AG09319 (cell line): ENCODE measurements at places on chromosomes 5 and 9.

GRCh38 chr5:116296335-116297072 is 211.7 kb downstream of the COMMD10 start:
- no peak for DNase-seq

DNA sequence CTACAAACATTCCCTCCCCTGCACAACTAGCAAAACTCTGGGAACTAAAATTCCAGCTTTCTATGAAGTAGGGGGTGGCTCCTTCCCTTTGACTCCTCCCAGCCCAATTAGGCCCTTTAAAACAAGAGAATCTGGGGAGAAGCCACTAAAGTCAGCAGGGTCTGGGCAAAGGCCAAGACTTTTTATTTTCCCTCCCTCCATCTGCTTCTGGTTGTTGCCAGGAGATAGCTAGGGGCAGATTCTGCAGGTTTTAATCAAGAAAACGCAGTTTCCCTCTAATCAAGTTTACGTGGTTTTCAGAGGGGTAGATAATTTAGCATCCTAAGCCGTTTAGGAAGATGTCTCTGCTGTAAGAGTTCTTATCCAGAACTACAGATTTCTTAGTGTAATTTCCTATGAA is 114.5 kb upstream of the CDH6 start:
- no peak for DNase-seq

GRCh38 chr5:143554918-143555477 is 151.5 kb upstream of the NR3C1 start:
- no peak for DNase-seq

DNA sequence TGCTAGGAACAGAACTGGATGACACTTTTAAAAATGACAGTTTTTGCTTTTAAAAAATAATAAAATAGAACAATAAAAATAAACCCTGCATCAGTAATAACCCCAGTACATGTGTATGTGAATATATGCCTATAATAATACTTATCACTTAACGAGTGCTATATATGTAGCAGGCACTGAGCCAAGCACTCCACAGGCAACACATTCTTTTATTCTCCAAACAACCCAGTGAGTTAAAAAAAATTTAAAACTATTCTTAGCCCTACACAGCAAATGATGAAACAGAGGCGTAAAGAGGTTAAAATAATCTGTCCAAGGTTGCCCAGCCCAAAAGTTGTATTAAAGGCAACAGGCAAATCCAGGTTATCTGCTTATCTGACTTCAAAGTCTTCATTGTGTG is 124.5 kb upstream of the SMIM23 start:
- DNase-seq: no peak

- DNase-seq: no peak
Measured at GRCh38 chr5:180555168-180555921, 36.0 kb downstream of the SCGB3A1 start.

- DNase-seq: no peak
Measured at GRCh38 chr9:135023786-135024405, 63.6 kb upstream of the OLFM1 start.

GRCh38 chr5:103475629-103476240 is 86.9 kb downstream of the NUDT12 start:
- no peak for DNase-seq

GRCh38 chr5:77645158-77645994 is 6.9 kb upstream of the OTP start:
- no peak for DNase-seq

DNA sequence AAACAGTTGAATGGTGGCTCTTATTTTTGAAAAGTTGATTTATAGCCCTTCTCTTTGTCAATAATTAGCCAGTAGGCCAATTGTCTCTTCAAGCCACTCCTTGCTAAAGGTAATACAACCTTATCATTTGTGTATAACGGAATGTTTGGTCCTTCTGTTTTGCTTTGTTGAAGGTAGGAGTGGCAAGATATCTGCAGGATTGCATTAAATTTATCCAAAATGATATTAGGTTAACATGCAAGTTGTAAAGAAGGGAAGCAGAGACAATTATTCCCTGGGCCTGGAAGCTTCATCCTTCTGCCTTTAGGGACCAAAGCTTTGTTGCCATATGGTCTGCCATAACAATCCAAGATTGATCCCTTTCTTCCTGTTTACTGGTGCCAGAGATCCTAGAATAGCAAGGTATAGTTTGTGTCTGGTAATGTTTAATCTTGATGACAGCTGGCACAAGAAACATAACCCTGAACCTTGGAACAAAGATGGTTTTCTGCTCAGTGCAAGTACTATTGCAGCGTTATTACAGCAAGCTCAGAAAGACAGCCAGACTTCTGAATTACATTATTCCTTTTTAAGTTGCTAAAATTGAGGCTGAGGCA is 15.5 kb upstream of the FSD1L start:
- no peak for DNase-seq

DNA sequence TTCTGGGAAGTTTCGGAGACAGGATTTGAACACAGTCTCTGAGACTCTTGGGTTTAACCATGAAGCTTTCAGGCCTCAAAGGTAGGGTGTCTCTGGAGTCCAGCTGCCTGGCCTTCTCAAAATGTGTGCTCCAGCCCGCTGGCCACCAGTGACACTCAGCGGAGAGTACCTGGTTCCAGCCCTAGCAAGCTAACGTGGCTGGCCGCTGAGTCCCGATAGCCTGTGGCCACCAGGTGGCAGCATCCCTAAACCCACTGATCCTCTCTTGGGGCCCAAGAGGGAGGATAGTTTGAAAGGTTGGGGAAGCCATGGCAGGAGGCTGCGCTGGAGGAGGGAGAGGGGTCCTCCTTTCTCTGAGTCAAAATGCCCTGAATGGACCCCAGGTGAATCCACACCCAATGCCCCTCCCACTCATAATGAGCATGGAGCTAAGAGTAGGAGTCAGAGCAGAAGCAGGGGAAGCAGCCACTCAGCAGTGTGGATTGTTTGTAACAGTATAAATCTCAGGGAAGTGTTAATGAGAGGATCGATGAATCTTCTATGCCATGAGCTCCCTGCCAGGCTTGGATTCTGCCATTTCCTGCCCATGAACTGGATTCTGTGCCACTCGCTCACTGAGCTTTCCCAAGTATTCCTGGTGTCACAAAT is 5.4 kb upstream of the TIFAB start:
- no peak for DNase-seq

- no peak for DNase-seq
Measured at GRCh38 chr5:72266862-72267261, 53.2 kb downstream of the MRPS27 start.

- DNase-seq: no peak
Measured at GRCh38 chr9:103649086-103649485, 445.0 kb upstream of the SMC2 start.

DNA sequence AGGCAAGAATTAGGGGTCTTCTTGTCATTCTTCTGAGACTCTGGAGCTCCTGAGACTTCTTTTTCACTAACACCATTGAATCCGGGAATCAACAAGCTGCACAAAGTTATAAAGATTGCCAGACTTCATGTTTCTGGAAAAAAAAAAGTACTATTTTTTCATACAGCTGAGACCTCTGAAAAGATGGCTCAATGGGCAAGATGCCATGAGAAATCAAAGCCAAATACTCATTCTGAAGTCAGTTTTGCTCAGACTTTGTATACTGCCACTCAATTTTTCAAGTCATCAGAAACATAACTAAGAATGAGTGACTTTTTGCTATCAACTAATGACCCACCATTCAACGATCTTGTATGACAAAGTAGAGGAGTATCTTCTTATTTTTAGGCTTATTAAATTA is 512.0 kb downstream of the RAB3C start:
- no peak for DNase-seq

- DNase-seq: no peak
Measured at GRCh38 chr9:75054368-75055001, 26.4 kb upstream of the CARNMT1 start.

- no peak for DNase-seq
Measured at GRCh38 chr9:13324988-13325387, 45.5 kb upstream of the MPDZ start.

DNA sequence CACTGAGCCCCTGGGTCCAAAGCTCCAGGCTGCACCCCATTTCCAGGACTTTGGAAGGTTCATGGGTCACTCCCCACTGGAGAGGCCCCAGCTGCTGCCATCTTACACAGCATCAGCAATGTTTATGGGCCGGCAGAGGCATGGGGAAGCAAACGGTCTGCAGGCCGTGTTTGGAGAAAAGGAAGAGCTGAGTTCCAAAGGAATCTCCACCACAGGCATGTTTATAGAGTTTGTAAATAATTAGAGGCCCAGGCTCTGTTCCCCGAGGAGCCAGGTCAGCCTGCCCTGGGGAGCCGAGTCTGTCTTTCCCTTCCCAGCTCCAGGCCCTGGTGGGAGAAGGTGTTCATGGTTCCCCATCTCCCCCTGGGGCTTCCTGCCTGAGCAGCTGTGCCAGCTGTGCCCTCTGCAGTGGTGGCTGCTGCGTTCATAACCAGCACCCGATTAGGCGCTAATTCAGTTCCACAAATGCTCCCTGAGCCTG is 64.8 kb downstream of the COL27A1 start:
- no peak for DNase-seq

GRCh38 chr5:75031366-75031765 is 21.0 kb downstream of the GCNT4 start:
- DNase-seq: no peak

DNA sequence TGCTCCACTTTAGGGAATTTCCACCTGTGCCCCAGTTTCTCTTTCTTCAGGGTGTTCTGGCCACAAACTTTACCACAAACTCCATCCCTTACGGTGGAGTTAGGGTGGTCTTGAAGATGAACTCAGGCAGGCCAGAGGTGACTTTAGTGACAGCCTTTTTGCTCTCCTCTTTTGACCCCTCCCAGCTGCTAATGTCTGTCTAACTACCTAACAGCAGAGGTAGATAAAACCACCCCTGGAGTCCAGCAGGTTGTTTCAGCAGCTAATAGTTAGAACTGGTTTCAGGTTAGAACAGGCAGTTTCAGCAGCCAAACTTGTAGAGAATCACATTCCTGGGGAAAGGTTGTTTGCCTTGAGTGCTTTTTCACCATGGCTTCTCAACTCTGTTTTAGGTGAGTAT is 971.3 kb upstream of the CDH18 start:
- DNase-seq: no peak

DNA sequence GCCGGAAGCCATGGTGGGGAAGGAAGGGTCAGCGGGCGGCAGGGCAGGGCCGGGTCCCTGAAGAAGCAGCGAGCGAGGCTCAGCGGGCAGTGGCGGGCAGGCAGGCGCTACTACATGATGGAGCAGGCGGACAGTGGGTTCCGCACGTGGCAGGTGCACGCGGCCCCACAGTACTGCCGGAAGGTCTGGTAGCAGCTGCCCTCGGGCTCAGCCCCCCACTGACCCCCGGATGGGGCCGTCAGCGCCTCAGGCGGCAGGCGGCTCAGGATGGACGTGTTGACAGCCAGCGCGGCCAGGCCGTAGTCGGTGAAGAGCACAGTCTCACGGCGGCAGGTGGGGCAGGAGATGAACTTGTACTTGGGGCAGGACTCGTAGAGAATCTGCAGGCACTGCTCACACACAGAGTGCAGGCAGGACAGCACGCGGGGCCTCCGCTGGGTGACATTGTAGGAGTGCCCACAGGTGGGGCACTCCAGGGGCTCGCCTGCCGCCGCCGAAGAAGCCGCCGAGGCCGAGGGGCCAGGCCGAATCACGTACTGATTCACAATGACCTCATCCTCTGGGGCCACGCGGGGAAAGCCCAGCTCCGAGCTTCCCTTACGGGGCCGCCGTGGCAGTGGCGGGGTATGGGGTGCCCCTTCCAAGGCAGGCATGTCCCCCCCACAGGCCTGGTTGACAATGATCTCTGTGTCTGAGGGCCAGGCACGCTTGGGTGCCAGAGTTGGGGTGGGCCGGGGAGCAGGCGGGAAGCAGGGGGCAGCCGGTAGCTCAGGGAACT is 1.5 kb downstream of the RNF208 start:
- DNase-seq: no peak

- no peak for DNase-seq
Measured at GRCh38 chr5:123456242-123456641, 33.0 kb upstream of the CEP120 start.

GRCh38 chr9:107480386-107480789 is 9.2 kb downstream of the KLF4 start:
- peak; percentile 87 for DNase-seq

DNA sequence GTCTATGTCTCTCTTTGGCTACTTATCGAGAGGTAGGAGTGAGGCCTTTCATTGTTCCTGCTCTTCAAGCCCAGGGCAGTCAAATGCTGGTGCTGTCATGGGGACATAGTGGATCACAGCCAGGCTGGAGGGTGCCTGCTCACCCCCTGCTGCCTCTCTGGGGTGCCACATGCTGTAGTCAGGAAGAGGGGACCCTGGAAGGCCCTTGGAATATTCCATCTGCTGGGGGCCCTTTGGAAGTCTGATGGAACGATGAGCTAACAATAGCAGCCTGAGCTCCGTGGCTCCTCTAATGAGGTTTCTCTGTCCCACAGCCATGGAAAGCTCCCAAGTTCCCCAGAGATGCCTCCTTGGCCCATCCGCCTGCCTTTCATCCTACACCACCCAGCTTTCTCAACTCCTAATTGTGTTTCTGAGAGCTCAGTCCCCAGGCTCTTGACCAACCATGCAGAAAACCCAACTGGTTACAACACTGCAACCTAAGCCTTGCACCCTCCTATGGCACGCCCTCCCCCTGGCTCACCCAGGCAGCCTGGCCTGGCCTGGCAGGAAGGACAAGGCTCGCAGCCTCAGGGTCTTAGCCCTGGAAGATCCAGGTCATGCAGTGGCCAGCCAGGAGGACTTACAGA is 91.7 kb downstream of the NRG2 start:
- DNase-seq: no peak

GRCh38 chr5:62059960-62060359 is 246.0 kb upstream of the KIF2A start:
- DNase-seq: no peak

GRCh38 chr9:88420227-88420626 is 32.0 kb downstream of the SPIN1 start:
- DNase-seq: no peak

DNA sequence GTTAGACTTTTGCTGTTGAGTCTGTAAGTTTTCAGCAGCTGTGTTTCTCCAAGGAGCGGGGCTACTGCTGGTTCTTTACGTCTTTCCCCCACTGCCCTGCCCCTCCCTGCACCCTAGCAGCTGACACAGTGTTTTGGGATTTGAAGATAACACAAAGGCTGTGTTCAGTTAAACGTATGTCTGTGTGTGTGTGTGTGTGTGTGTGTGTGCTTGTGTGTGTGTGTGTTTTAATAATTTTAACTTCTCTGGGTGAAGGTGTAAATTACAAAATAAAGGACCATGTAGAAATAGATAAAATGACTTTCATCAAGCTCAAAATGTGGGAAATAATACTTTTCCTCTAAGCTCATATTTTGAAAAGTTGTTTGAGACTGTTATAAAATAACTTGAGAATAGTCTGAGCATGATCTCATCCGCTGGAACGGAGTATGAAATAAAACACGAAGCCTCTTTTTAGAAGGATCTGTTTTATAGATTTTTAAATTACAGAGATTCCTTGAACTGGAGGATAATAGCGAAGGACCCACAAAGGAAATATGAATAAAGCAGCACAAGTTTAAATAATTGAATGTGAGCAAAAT is 10.9 kb downstream of the ABL1 start:
- DNase-seq: no peak

- DNase-seq: no peak
Measured at GRCh38 chr5:11322133-11322532, 561.1 kb upstream of the DAP start.

- DNase-seq: no peak
Measured at GRCh38 chr5:144142824-144143162, 27.7 kb downstream of the YIPF5 start.

- peak; percentile 45 for DNase-seq
Measured at GRCh38 chr9:82961504-82962125, 101.3 kb downstream of the RASEF start.

GRCh38 chr5:175133185-175133584 is 310.8 kb downstream of the DRD1 start:
- no peak for DNase-seq
